ENCODE measurements at places on chromosomes 6 and 20. TPM values are rescaled to one million over a fixed set of nuclear protein-coding genes. Genes with fewer than 3 reads are reported as not detected.
A peak's percentile ranks its signal among the peaks of the same experiment; 100 is the strongest.

Gene PCIF1
- 22.2 TPM for polyA plus RNA-seq

- DNase-seq = peak; percentile 47
Observed at GRCh38 chr6:162671580-162672165, 55.9 kb downstream of the PRKN start.

Gene HEY2
- polyA plus RNA-seq = 3.1 TPM

DNA sequence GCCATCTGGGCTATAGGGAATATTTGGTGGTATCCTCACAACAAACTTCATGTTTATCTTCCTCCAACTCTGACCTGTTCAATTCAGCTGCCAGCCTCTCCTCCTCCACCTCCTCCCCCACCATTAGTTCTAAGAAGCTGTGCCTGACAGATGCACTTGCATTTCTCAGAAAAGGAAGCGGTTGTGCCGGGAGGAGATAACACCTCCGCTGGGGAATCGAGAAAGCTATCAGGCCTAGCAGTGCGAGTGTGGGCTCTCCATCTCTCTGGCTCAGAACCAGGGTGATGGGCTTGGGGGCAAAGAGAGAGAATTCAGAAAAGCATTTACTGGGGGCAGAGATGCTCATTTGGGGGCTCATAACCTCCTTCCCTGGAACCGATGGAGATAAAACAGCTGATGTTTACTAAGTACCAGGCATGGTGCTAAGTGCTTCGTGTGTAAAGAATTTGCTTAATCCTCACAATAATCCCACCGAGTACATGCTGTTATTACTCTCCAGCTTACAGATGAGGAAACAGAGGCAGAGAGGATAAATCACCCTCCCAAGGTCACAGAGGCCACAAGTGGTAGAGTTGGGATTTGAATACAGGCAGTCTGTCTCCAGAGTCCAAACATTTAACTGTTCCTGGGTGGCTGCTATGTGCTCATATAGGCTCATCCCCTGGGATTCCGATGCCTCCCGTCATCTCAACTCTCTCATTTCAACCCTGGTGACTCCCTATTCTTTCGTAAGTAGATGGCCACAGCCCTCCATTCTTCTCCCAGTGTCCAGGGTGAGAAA is 38.3 kb downstream of the COX4I2 start:
- no peak for DNase-seq

- DNase-seq = peak; percentile 81
Observed at GRCh38 chr20:48686238-48687116, 141.3 kb downstream of the PREX1 start.

GRCh38 chr6:45454008-45454911 is 76.5 kb upstream of the SUPT3H start:
- DNase-seq = no peak

DNA sequence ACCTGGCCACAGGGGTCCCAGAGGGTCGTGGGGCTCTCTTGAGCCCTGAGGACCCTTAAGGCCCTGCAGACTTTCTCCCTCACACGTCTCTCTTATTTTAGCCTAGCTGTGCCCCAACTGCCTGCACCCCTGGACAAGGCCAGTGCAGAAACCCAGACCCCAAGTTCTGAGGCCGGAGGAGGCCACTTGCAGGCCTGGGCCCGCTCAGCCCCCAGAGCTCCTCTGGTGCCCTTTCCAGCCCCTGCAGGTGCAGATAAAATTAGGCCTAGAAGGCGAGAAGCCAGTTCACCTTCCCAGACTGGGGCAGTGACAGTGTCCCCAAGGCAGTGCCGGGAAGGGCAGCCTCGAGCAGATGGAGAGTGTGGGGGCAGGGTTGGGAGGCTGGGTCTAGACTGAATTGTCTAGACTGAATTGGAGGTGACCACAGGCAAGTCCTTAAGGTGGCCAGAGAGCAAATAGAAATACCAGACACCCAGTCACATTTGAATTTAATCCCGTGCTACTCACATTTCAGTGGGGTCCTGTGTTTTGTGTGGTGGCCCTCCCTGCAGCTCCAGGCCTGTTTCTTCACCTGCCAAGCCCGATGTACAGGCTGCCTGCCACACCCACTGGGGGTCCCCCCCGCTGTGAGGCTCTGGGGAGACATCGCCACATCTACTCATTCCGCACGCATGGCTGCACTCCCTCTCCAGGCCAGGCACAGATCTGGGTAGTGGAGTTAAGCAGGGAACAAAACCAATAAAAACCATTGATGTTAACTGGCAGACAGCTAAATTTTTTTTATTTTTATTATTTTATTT is 8.6 kb upstream of the IP6K3 start:
- peak; percentile 26 for DNase-seq

DNA sequence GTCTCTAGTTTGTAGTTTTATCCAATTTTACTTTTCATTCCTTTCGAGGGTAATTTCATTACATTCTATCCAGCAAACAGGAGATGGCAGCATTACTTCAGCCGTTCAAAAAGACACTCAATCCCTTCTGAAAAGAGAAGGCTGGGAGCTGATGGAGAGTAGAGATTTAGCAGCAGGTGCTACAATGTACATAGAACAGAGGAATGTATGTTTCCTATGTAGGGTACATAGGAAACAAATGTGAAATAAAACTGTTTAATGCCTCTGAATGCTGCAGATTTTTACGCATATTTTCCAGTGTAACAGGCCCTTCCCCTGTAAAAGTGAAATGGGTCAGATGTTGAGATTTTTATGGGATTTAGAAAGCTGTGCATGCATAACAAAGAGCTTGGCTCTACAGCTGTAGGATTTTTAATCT is 16.0 kb downstream of the RPS12 start:
- DNase-seq = no peak

- no peak for DNase-seq
Observed at GRCh38 chr20:40938020-40938419, 90.6 kb upstream of the TOP1 start.

DNA sequence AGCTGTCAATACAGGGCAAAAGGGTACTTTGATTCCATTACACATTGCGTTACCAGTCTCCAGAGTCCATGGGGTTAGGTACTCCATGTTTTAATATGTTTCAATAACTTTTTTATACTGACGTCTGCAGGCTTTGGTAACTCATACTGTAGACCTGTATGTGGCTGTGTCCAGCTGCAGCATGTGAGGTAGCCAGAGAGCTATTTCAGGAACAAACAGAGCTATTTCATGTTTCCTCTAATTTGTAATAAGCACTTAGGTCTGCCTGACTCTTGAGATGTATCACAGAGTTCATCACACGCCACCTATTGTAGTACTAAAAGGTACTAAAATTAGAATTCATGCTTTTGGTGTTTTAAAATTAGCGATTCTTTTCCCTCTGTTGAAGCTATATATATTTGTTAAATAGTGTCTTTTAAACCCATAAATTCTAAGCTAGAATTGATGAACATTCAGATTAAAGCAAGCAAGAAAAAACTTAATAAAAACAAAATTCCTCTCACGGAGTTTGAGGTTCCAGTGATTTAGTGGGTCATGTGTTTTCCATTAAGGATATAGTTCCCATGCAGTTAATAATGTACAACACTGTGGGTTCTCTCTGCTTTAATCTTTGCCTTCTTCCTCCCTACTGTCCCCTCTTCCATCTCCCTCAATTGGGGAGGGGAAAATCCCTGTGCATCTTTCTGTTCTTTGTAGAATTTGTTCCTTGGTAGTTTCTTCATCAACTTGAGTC is 37.0 kb downstream of the FOXO3 start:
- DNase-seq = no peak

Gene ABHD16B
- 0.54 TPM for polyA plus RNA-seq

Gene ACSS1
- 29.3 TPM for polyA plus RNA-seq

GRCh38 chr6:112911959-112912358 is 564.8 kb downstream of the RFPL4B start:
- no peak for DNase-seq

GRCh38 chr6:3247255-3248146 is 11.2 kb upstream of the PSMG4 start:
- peak; percentile 63 for DNase-seq

- DNase-seq = no peak
Observed at GRCh38 chr6:157761331-157761921, 61.6 kb upstream of the SNX9 start.

DNA sequence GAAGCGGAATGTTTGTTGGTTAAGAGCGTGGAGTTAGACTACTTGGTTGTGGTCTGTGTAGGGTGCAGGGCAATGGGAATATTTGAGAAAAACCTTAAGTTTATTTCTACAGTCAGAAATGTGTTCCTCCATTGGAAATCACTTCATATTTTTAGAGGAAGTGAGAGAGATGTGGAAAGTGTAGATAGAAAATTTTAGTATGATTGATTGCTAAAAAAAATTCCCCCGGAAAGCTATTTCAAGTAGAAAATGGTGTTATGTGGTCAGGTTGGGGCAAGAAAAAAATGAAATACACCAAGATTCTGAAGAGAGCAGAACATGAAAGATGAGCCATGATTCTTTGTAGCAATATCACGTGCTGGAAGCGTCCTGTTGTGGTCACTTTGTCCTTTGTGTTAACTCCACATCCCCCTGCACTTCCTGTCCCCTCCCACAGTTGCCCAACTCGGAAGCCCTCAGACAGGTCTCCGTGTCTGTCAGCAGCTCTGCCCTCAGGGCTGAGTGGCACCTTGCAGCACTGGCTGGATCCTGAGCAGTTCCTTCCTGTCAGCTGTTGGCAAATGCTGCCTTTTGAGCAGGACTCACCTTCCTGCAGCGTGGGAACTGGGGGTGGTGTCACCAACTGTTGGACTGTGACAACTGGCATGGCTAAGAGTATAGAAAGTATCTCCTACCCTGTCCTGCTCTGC is 137.5 kb upstream of the SLC24A3 start:
- DNase-seq = peak; percentile 46

DNA sequence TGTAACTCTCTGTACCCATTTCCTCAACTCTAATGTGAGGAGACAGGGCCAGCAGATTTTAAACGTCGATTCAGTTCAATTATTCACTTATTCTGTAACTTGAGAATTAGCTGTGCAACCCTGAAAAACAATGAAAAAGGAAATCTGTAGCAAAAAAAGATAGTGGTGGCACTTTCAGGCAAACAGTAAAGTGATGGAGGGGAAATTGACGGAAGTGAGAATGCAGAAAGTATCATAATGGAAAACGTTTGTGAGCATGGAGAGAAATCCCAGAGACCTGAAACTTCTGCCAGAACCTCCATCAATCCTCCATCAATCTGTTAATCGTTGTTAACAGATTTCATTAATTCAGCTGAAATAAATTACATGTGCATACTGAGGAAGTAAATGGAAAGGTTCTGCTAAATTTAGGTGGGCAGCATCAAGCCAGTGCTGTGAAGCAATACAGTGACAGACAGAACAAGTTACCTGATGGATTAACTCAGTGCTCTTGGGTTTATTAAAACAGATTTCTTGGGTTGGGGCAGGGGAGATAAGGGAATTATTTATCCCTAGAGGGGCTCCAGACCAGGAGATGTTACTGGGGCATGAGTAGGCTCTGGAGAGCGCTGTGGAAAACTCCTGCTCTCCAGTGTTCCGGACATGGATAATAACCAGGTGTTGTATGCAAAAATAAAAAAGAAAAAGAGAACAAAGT is 17.5 kb downstream of the KIZ start:
- no peak for DNase-seq

GRCh38 chr20:38196076-38196475 is 31.0 kb upstream of the TGM2 start:
- no peak for DNase-seq

GRCh38 chr6:16723826-16724225 is 37.4 kb downstream of the ATXN1 start:
- no peak for DNase-seq
